ENCODE measurements at places on chromosomes 13 and 19. TPM values are rescaled to one million over a fixed set of nuclear protein-coding genes. Genes with fewer than 3 reads are reported as not detected.

DNA sequence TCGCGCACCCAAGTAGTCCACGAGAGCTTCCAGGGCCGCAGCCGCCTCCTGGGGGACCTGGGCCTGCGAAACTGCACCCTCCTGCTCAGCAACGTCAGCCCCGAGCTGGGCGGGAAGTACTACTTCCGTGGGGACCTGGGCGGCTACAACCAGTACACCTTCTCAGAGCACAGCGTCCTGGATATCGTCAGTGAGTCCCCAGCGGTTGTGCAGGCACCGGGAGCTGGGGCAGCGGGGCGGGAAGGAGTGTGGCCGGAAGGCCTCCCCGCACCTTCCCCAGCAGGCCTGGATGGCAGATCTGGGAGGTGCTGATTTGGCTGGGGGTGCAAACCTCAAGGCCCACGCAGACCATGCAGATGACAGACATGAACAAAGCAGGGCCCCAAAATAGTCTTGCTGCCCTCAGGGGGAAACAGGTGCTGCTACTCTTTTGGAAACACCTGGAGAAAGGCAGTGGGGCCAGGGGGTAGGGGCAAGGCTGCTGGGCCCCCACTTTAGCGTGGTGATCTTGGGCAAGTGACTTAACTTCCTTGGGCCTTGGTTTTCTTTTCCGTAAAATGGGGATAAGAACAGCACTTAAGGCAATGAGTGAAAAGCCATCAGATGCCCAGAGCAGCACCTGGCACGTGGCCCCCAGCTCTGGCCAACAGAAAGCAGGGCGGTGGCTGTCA, 4.0 kb downstream of the MAG start:
- peaks cover 8% of the 10 kb centered on the region for H3K4me1 ChIP-seq
- peak overlapping the region; percentile 16 for H3K27ac ChIP-seq
- peak; percentile 68 for DNase-seq
- peak overlapping the region; percentile 12 for H3K4me3 ChIP-seq

The CACNG8 gene
- total RNA-seq, result not detected

DNA sequence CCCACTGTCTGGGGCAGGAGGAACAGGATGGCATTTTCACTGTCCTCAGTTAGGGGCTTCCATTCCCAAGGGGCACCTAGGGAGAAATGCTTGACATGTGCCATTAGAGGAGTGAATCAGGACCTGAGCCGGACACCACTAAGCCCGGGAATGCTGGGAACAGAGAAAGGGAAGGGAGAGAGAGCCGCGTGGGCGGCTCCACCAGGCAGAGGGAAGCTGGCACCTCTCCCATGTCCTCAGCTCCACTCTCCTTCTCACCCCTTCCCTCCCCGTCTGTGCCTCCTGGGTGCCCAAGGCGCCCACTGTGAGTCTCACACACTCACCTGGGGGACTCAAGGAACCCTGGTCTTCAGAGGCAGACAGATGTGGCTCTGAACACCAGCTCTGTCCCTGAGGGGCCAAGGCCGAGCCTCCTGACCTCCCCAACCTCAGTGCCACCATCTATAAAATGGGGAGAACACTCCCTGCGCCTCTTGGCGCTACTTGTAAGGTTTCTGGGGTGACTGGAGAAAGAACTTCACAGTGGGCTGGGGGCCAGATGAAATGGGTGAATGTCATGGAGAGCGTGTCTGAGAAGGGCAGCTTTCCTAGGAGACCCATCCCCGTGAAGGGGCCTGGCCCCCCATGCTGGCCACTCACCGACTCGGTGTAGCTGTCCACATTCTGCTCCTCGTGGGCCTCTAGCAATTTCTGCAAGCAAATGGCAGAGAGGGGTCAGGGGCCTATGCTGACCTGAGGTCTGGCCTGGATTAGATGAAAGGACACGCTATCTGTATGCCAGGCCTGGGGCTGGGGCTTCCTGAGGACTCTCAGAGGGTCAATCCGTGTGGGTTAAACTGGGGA, 5.3 kb upstream of the KPTN start:
- no peak overlapping the region for H3K4me3 ChIP-seq
- H3K27ac ChIP-seq, result no peak overlapping the region
- H3K27me3 ChIP-seq, result no peaks in the 10 kb centered on the region
- peaks cover 19% of the 10 kb centered on the region for H3K36me3 ChIP-seq

DNA sequence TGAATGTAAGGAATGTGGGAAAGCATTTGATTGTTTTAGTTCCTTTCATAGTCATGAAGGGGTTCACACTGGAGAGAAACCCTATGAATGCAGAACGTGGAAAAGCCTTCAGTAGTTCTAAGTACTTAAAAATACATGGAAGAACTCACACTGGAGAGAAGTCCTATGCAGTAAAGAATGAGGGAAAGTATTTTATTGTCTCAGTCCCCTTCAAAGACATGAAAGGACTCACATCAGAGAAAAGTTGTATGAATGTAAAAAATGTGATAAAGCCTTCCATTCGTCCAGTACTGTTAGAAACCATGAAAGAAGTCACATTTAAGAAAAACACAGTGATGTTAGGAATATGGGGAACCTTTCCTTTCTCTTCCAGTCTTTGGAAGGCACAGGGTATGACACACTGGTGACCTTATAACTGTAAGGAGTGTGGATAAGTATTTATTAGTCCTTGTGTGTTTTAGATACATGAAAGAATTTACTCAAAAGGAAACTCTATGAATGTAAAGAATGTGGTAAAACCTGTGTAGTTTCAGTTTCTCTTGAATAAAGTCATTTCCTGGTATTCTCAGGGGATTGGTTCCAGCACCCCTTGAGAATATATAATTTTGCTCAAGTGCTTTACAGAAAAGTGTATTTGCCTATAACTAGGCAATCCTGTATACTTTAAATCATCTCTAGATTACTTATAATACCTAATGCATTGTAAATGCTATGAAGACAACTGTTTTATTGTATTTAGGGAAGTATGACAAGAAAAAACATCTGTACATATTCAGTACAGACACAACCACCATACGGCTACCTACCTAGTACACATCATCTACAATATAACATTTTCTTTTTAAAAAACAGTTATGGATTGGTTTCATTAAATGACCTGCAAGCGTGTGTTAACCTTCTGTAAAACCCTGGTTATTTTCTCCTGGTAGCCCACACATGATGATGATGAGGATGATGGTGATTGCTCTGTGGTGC, 52.8 kb downstream of the ZNF823 start:
- peaks cover 7% of the 10 kb centered on the region for H3K4me1 ChIP-seq
- no peak overlapping the region for H3K4me3 ChIP-seq
- peaks cover 8% of the 10 kb centered on the region for H3K27me3 ChIP-seq
- H3K27ac ChIP-seq, result no peak overlapping the region
- no peak for DNase-seq

The ACP7 gene
- total RNA-seq, result not detected

The MCF2L gene
- total RNA-seq, result 8.4 TPM

- peaks cover 75% of the 10 kb centered on the region for H3K4me1 ChIP-seq
- DNase-seq, result peak; percentile 56
- H3K4me3 ChIP-seq, result peak overlapping the region; percentile 87
- H3K27me3 ChIP-seq, result no peaks in the 10 kb centered on the region
These were observed 1.5 kb downstream of the PLEKHF1 start for GRCh38 chr19:29666578-29667386.

GRCh38 chr19:19552798-19553197, 14.7 kb downstream of the CILP2 start:
- DNase-seq, result peak; percentile 56
- H3K27ac ChIP-seq, result no peak overlapping the region
- no peaks in the 10 kb centered on the region for H3K36me3 ChIP-seq
- H3K4me3 ChIP-seq, result no peak overlapping the region

GRCh38 chr13:28297341-28297740, 159.0 kb downstream of the PAN3 start:
- H3K27ac ChIP-seq, result no peak overlapping the region
- H3K4me3 ChIP-seq, result no peak overlapping the region
- H3K4me1 ChIP-seq, result peaks cover 18% of the 10 kb centered on the region
- H3K27me3 ChIP-seq, result no peaks in the 10 kb centered on the region
- peaks cover 21% of the 10 kb centered on the region for H3K36me3 ChIP-seq
- DNase-seq, result no peak

The PNMA8C gene
- not detected for total RNA-seq

- no peak overlapping the region for H3K4me3 ChIP-seq
- H3K36me3 ChIP-seq, result no peaks in the 10 kb centered on the region
- no peak overlapping the region for H3K27ac ChIP-seq
- no peaks in the 10 kb centered on the region for H3K27me3 ChIP-seq
- H3K4me1 ChIP-seq, result no peaks in the 10 kb centered on the region
- no peak for DNase-seq
These were observed 120.6 kb downstream of the IRS2 start for GRCh38 chr13:109665781-109666249.

DNA sequence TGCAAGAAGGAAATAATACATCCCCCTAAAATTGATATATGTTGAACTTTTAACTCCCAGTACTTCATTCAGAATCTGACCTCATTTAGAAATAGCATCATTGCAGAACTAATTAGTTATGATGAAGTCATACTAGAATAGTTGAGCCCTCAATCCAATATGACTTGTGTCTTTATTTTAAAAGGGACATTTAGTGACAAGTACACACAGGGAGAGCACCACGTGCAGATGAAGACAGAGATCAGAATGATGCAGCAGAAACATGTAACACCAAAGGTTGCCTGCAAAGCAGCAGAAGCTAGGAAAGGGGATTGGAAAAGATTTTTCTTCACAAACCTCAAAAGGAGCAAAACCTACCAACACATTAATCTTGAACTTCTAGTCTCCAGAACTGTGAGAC, 2602.5 kb downstream of the PCDH9 start:
- no peaks in the 10 kb centered on the region for H3K4me1 ChIP-seq
- no peaks in the 10 kb centered on the region for H3K27me3 ChIP-seq
- H3K27ac ChIP-seq, result no peak overlapping the region
- DNase-seq, result no peak

GRCh38 chr13:108345016-108345415, 75.5 kb downstream of the TNFSF13B start:
- no peak overlapping the region for H3K4me3 ChIP-seq
- H3K4me1 ChIP-seq, result peaks cover 13% of the 10 kb centered on the region
- no peak for DNase-seq
- no peaks in the 10 kb centered on the region for H3K27me3 ChIP-seq
- no peak overlapping the region for H3K27ac ChIP-seq

- H3K36me3 ChIP-seq, result no peaks in the 10 kb centered on the region
- no peak for DNase-seq
- H3K4me1 ChIP-seq, result peaks cover 7% of the 10 kb centered on the region
- no peak overlapping the region for H3K4me3 ChIP-seq
These were observed 201.2 kb downstream of the GGACT start for GRCh38 chr13:100387416-100387815.

The IRGC gene
- total RNA-seq, result not detected

DNA sequence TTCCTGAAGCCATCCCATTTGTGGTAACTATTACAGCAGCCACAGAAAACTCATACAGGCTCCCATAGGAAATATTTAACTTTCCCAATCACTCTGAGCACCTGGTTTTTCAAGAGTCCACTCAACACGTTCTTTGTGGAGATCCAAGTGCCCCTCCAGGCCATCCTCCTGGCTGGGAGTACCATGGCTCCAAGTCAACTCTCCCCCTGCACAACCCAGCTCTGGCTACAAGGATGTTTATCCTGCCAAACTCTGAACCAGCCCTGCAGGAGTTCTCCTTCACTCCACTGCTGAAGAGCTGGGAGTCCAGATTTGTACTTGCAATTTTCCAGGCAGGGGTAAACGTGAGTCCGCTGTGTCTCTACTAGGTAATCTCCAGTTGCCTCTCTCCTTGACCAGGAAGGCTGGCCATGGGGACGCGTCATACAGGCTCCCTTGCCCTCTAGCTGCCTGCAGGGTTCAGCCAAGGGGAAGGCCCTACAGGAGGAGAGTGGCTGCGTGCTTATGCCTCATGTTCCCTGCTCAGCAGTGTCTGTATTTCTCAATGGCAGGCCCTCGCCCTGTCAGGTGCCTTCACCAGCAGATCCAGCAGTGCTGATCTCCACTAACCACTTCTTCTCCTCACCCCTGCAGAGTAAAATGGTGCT, 29.9 kb upstream of the ARGLU1 start:
- H3K27ac ChIP-seq, result no peak overlapping the region
- no peak for DNase-seq
- peaks cover 11% of the 10 kb centered on the region for H3K27me3 ChIP-seq
- H3K4me3 ChIP-seq, result no peak overlapping the region

DNA sequence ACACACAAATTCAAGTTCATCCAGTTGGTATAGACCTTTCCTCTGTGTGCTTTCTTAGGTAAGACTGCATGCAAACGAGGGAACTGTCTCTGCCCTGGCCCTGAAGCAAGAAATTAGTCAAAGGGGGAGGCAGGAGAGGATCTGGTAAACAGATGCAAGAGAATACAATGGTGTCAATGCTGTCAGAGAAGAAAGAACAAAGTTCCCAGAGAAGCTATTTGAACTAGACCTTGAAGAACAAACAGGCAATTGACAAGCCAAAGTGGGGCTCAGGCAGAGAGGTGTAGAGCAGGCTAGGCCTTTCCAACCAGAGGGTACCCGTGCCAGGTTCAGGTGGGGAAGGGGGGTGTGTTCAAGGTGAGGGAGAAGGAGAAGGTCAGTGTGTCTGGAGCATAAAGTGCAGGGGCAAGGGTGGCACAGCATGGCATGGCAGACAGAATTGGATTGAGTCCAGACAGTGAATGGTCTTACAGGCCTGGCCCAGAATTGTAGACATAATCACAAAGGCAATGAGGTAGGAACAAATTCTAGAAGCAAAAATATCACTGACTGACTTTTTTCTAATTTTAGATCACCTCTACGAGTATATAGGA, 95.0 kb upstream of the STARD13 start:
- H3K27ac ChIP-seq, result no peak overlapping the region
- no peak for DNase-seq
- no peaks in the 10 kb centered on the region for H3K36me3 ChIP-seq
- H3K27me3 ChIP-seq, result peaks cover 5% of the 10 kb centered on the region

The C5AR2 gene
- not detected for total RNA-seq

The KLK15 gene
- not detected for total RNA-seq

The SMAD9 gene
- 0.18 TPM for total RNA-seq

The SIPA1L3 gene
- 18.3 TPM for total RNA-seq

GRCh38 chr13:99282264-99283231, 24.4 kb upstream of the GPR18 start:
- peak overlapping the region; percentile 69 for H3K27ac ChIP-seq
- H3K4me1 ChIP-seq, result peaks cover 92% of the 10 kb centered on the region
- H3K27me3 ChIP-seq, result no peaks in the 10 kb centered on the region
- no peak for DNase-seq

- no peak overlapping the region for H3K27ac ChIP-seq
- peaks cover 20% of the 10 kb centered on the region for H3K4me1 ChIP-seq
- H3K36me3 ChIP-seq, result no peaks in the 10 kb centered on the region
- no peak for DNase-seq
- no peak overlapping the region for H3K4me3 ChIP-seq
These were observed 484.5 kb downstream of the COG6 start for GRCh38 chr13:40139896-40140520.

- peak overlapping the region; percentile 77 for H3K4me3 ChIP-seq
- H3K36me3 ChIP-seq, result no peaks in the 10 kb centered on the region
- peaks cover 4% of the 10 kb centered on the region for H3K27me3 ChIP-seq
- peaks cover 14% of the 10 kb centered on the region for H3K4me1 ChIP-seq
- no peak overlapping the region for H3K27ac ChIP-seq
- peak; percentile 21 for DNase-seq
These were observed 378 bp downstream of the TLE6 start for GRCh38 chr19:2977746-2978138.

The LENG9 gene
- total RNA-seq, result 5.1 TPM

DNA sequence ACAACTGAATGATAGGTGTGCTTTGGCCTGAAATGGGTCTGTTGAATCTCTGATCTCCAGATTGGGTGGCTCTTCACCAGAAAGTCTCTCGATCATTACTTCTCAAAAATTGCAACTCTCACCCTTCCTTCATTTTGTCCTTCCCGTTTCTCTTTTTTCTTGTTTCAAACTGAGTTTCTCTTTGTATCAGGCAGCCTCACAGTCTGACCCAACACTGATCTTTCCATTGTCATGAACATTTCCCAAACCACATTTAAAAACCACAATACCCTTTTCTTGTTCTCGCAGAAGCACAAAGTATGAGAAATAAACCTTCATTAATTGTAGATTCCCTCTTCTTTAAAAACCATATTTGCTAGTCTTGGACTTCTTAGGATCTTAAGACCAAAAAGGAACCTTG, 33.6 kb upstream of the HMGB1 start:
- no peaks in the 10 kb centered on the region for H3K36me3 ChIP-seq
- DNase-seq, result no peak
- peaks cover 10% of the 10 kb centered on the region for H3K4me1 ChIP-seq

The SHC2 gene
- not detected for total RNA-seq
